ENCODE measurements at places on chromosomes 1 and 21.

GRCh38 chr1:25711555-25712298 lies 88.3 kb upstream of the SELENON start:
- no peak for DNase-seq

DNA sequence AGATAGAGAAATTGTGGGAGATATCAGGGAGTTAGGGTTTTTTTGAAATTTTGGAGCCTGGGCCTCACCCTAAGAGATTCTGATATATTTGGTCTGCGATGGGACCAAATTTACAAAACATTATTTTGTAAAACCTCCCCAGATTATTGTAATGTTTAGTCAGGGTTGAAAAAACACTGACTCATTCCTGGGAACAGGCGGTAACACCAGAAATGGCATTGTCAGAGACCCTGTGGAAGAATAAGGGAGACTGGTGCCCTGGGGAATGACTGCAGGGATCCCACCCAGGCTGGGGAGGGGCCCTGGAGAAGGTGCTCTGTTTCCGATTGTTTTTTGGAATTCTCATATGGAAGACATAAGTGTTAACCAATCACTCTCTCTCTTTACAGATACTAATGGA lies 13.1 kb upstream of the STRIP1 start:
- no peak for DNase-seq

- no peak for DNase-seq
Measured at GRCh38 chr21:29827236-29827635, 112.6 kb downstream of the GRIK1 start.

- no peak for DNase-seq
Measured at GRCh38 chr1:45454464-45454863, 36.5 kb downstream of the TESK2 start.

DNA sequence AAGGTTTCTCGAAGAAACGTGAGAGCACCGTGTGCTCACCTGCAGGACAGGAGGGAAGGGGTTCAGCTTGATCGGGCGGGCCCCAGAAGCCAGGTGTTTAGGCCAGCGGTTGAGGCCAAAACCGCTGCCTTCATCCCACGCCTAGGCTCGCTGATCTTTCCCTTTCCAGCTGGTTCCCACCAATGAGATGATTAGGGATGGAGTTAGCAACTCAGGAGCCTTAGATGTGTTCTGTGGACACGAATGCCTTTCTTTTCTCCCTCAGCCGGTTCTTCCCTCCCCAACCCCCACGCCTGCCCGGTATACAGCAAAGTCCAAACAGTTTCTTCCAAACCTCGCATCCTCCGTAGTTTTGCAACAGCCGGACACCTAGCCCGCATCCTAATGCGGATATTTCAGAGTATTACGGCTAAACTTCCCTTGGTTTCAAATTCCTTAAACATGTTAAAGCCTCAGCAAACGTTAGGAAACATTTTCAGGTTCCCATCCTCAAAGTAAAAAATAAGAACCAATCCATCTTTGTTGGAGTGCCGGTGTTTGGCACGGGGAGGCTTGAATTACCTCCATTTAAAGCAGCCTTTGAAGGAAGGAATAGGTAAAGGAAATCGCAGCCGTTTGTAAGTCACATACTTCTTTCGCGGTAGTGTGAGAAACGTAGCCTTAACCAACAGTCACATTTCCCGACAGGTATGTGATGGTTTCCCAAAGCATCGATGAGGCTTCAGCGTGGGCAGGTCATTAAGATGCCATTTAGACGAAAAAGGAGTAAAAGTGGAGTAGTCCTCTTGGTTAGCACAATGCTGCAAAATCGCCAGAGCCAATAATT lies 1.1 kb downstream of the LRRC8C start:
- no peak for DNase-seq

GRCh38 chr1:23057301-23057700 lies 38.0 kb downstream of the KDM1A start:
- DNase-seq = no peak

- no peak for DNase-seq
Measured at GRCh38 chr1:244341455-244342450, 110.0 kb downstream of the ADSS2 start.

GRCh38 chr21:16404776-16405175 lies 675.0 kb downstream of the USP25 start:
- DNase-seq = no peak

DNA sequence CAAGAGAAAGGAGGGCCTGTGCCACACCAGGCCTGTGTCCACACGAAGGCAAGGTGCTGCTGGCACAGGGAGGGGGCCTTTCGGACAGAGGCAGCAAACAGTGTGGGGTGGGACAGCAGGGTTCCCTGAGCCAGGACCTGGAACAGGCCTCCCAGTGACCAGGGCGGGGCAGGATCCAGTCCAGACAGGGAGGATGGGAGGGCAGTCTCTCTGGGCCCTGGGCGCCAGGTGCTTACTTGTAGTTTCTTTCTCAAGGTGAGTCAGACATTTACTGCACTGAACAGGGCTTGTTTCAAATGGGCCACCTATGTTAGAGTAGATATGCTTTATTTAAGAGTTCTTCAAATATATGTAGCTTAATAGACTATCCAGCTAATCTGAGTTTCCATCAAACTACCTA lies 52.8 kb upstream of the STUM start:
- DNase-seq = no peak

DNA sequence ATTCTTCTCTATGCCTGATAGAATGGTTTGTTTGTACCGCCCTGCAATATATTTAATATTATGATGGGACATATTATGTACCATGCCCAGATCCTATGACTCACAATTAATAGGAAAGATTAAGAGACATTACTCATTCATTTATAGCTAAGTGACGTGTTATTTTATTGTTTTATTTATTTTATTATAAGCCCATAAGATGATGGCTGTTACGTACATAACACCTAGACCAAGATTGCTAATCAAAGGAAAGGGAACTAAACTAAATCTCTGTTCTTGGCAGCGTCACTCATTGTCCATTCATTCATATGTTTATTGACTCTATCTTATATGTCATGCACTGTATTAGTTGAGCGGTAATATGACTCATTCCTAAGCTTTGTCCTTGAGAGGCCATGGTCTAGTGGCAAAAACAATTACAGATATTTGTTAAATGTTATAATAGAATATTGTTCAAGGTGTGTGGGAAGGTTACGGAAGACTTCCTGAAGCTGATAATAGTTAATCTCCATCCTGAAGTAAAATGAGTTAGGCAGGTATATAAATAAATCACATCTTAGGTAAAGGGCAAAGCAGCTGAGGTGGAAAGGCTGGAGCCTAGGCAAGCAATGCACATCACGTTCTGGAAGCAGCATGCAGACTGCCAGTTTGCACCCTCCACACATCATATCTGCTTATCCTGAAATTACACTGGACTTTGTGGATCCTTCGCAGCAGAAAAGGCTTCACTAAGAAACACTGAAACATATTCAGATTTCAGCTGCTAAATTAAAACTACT lies 16.6 kb upstream of the CD55 start:
- DNase-seq = no peak

- DNase-seq = no peak
Measured at GRCh38 chr1:151854658-151855057, 1.1 kb upstream of the THEM5 start.

DNA sequence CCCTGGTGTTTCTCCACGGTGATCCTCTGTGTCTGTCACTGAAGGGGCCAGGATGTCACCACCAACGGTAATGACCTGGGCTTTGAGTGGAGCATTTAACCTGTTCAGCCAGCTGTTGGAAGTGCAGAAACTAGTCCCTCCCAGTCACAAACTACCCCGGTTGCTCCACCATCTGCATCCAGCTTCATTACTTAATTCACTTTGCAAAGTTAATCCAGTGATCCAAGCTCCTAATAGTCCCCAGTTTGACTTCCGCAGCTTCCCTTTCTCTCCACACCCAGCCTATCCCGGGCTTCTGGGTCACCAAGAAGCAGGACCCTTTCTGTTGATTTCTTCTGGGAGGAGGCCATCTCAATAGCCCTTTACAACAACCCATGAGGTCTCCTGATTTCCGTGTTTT lies 63.5 kb downstream of the MDM4 start:
- DNase-seq = no peak

DNA sequence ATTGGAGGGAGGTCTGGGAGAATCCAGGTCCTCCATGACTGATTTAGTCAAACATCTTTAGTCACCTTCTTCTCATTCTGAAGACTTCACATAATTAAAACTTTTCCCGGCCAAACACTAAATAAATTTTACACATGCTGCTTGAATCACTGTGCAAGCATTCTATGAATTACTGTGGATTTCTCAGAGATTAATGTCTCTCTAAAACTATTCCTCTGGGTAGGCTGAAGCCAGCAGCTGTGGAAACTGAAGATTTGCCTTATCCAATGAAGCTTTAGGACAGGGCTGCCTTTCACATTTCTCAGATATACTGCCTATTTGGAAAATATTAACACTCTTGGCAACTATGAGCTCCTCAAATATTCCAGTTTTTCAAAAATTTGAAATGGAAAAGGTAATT lies 61.7 kb downstream of the JMJD4 start:
- DNase-seq = no peak

DNA sequence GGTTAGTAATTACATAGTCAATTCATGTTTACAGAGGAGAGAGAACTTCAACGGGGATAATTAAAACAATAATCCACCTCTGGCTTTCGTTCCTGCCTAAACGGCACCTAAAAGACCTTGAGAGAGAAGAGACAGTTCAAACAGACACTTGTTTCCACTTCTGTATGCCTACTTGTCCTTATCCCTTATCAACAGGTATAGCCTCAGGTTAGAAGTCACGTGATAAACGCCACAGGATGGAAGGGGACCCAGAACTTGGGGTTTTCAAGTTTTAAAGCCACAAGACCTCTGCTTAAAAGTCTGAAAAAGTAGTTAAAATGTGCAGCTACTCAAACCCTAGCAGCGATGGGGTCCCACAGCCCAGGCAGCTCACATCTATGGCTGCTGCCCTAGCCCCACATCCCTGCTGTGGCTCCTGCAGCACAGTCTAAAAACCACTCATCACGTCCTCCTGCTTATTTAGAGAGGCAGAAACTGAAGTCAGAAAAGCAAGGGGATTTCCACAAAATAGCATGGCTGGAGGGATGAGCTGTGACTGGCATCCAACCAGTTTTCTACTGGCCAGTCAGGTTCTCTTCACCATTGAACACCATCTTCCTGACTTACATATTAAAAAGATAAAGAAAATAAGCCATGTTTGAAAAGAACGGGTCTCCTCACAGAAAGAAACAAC lies 51.2 kb upstream of the SEC16B start:
- no peak for DNase-seq

DNA sequence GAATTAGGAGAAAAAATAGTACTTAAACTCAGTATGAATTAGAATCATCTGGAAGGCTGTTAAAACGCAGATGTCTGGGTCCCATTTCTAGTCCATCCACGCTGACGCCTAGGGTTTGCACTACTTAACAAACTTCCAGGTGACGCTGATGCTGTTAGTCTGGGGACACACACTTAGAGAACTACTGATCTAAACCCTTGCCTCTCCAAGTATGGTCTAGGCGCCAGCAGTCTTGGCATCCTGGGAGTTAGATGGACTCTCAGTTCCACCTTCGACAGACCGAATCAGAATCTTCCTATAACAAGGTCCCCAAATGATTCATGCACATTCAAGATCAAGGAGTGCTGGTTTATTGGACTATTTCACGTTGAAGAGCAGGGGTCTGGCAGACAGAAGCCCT lies 11.5 kb downstream of the DIO1 start:
- DNase-seq = no peak

DNA sequence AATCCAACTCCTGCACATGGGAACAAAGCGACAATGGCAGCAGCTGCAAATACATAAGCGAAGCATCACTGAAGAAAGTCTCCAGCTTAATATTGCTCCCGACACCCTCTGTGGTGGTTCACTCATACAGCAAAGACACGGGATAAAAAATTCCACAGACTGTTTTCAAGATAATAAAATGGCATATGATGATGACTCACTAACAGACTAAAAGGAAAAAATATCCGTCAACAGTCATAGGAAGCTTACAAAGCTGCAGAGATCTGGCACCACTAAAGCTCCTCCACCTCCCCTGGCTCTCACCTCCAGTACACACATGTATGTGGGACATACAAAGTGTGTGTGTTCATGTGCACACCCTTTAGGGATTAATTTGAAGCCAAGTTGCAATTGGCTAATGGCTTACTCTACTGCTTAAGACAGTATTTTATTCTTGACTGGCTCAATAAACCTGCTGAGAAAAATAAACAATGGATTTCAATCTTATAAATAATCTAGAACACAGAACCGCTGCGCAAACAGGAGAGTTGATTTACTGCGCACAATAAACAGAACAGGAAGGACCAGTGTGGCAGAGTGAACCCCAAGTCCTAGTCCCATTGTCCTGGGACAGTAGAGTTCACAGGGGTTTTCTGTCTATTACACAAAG lies 94.4 kb downstream of the SLC45A1 start:
- peak; percentile 78 for DNase-seq

DNA sequence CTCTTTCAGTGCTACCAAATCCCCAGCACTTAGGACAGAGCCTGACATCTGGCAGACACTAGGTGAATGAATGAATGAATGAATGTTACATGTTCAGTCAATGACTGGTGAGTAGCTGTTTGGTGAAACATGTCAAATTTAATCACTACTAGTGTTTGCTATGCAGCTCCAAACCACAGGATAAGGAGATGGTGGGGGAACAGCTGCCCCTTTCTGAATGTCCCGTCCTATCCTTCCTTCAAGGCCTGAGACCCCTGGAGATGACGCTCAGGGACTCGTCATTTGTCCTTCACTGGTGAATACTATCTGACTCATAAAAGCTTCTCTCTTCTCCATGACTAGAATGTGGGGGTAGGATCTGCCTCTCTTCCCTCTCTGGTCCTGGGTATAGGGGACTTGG lies 175.4 kb downstream of the HIVEP3 start:
- DNase-seq = no peak

- no peak for DNase-seq
Measured at GRCh38 chr1:94270801-94271203, 33.4 kb upstream of the ARHGAP29 start.

DNA sequence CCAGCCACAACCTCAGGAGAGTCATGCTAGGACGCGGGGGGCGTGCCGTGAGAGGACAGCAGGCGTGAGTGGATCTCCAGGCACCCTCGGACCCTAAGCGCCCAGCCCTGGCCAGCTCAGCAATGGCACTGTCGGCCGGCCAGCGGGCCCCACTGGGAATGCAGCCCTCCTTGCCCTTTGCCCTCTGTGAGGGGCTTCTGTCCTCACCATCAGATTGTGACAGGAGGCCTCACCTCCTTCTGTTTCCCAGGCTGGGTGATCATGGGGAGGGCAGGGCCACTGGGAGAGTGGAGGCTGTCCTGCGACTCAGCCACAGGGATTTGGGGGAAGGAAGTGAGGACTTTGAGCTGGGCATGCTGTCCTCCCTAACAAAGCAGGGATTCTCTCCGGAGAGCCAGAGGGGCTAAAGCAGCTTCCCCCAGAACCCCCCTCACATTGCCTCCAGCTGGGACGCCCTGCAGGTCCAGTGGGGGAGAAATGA lies 6.6 kb upstream of the LRRC3 start:
- DNase-seq = peak; percentile 2

All from gastrocnemius medialis (tissue), 4 donors.